ENCODE measurements at places on chromosomes 3 and 15.

GRCh38 chr3:59286791-59287531 lies 237.1 kb upstream of the CFAP20DC start:
- peak; percentile 13 for DNase-seq

DNA sequence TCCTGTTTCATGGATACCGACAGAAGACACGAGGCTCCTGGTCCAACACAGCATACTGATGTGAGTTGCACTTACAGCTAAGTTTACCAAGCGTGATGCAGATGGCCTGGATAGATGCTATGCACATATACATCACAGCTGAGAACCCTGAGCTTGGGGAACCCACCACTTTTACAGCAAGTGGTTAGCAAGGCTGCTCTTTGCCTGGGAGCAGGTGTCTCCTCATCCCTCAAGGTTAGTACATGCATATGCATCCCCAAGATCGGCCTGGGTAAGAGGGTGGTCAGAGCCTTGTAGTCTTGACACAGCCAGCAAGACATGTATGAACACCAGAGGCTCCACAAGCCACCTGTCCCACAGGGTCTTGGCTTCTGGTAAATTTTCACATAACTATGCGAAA lies 28.3 kb downstream of the LRRC2 start:
- no peak for DNase-seq

- DNase-seq = no peak
Measured at GRCh38 chr3:172692751-172693338, 18.0 kb downstream of the NCEH1 start.

DNA sequence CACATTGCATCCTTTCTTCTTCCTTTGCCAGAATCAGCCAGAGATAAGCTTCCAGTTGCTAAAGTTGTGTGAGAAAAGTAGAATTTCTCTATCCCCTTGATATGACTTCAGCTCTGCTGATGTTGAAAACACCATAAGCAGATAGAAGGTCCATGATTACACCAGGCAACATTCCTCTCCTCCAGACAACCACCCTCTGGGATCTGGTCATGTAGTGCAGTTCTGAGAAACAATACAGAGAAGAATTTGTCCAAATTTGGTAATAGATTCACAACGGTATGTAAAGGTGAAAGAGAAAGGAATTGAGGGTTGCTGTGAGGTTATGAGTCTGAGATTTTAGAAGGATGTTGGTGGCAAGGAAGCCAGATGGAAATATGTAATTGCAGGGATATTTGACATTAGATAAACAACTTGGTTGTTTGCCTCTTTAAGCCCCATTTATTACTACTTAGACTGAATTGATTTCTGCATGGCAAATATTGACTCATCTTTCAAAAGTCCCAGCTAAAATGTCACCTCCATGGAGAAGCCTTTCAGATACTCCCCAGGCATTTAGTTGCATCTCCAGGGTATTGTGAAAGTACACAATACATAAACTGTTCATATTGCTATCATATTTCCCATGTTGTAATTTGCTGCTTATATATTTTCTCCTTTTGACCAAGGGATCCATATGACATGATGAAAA lies 134.9 kb downstream of the GAP43 start:
- no peak for DNase-seq

- DNase-seq = no peak
Measured at GRCh38 chr3:194169595-194169994, 33.6 kb downstream of the HES1 start.

- DNase-seq = no peak
Measured at GRCh38 chr15:45586125-45586524, 1.1 kb upstream of the BLOC1S6 start.

- no peak for DNase-seq
Measured at GRCh38 chr3:20394243-20394642, 208.2 kb upstream of the SGO1 start.

GRCh38 chr3:11335056-11335608 lies 62.9 kb downstream of the ATG7 start:
- no peak for DNase-seq

DNA sequence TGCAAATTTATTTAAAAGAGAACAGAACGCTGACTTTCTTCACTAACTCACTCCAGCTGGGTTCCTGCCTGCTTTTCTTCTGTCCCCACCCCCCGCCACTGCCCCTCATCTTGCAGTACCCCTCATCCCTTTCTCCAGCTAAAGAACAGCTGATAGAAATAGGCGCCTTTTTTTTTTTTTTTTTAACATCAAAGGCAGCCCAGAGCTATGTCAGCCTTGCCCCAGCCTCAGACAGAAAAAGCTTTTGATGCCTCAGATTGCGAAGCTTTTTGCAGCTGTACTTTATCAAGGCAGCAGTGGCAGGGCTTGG lies 1.8 kb downstream of the CADPS start:
- no peak for DNase-seq

DNA sequence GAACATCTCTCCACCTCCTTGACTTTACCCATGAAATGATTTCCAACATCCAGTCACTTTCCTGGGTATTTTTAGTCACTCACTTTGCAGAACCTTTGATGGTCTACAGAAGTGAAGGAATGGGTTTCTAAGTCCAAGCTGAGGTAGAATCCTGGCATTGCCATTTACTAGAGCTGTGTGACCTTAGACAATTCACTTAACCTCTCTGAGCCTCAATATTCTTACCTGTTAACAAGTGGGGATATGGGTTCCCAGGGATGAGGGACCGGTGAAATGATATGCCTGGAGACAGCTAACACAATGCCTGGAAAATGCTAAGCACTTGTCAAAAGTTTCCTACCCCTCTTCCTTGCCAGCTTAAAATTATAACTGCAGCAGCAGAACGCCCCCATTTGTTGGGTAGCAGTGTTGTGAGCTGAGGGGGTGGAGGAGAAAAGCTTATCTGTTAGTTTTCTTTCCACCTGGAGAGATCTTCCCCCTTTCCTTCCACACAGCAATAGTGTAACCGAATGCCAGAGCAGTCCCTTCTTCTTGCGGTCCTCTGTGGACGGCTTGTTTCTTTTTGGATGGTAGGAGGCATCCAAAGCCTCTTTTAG lies 319.2 kb upstream of the LRRFIP2 start:
- DNase-seq = no peak

GRCh38 chr15:33310481-33311311 lies at the start of gene RYR3:
TSS of gene RYR3 (plus strand) at chr15:33310967. CDS start at chr15:33311046, 79 bp downstream.
- no peak for DNase-seq
